ENCODE measurements at places on chromosomes 16 and 17.

GRCh38 chr16:54585998-54586340 is 299.4 kb upstream of the IRX3 start:
- DNase-seq = no peak

DNA sequence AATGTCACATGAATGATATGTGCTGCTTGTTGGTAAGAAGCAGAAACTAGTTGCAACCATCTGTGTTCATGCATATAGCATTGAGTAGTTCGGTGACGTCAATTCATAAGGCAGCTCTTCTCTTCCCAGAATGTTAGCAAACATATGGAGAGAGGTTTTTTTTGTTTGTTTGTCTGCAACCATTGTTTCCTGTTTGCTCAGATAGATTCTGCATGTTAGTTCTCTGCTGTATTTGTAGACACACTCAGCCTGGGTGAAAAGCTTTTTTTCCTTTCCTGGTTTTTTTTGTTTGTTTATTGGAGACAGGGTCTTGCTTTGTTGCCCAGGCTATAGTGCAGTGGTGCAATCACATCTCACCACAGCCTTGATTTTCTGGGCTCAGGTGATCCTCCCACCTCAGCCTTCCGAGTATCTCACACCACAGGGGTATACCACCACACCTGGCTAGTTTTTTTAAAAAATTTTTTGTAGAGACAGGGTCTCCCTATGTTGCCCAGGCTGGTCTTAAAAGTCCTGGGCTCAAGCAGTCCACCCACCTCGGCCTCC is 16.7 kb downstream of the WSB1 start:
- no peak for DNase-seq

DNA sequence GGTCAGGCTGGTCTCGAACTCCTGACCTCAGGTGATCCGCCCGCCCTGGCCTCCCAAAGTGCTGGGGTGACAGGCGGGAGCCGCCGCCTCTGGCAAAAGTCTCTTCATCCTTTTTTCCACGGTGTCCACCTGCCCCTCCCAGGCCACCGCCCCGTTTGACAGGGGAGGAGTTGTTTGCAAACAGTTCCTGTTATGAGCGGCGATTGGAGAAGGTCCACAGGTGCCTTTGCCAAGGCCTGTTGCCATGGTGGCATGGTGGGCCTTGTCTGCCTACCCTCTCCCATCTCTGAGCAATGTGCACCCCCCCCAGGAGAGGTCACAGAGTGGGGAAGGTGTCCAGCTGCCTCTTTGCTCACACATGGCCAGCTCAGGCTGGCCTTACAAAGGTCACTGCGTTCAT is 16.0 kb upstream of the RAP1GAP2 start:
- DNase-seq = no peak

DNA sequence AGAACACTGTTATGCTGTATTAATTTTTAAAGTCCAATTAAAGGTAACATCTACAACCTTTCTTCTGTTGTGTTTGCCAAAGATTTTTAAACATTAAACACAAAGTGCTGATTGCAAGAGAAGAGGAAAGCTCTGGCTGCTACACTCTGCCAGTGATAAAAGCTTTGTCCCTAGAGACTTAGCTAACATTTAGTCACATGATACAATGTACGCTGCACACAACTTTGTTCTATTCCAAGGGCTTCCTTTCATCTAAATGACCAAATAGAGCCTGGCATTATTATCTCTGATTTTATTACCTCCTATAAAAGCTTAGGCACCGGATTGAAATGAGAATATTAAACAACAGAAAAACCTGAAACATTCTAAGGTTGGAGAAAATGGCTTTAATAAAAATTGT is 388.7 kb upstream of the PMFBP1 start:
- DNase-seq = no peak

- DNase-seq = no peak
These were observed 29.0 kb upstream of the EMP2 start for GRCh38 chr16:10609402-10609774.

DNA sequence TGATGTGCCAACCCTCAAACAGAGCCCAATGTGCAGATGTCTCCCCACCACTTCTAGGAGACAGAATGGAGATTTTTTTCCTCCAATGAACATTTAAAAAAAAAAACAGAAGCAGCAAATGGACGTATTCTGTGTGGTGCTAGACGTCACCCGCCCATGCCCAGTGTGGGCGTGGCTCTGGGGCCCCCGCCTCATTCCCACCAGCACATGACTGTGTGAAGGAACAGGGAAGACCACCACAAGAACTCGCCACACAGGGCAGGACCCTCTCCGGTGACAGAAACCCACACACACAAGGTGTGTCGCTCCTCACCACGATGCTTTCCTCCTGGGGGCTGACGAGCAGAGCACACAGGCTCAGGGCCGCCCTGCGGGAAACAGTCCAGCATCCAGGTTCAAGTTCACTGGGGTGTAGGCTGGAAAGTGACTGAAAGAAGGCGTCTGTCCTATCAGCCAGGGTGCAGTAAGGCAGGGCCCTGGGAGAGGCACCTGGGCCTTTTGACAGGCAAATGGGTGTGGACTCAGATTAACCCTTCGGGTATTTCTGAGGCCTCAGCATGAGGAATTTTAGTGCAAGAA is 53.5 kb downstream of the KLHDC4 start:
- DNase-seq = no peak

DNA sequence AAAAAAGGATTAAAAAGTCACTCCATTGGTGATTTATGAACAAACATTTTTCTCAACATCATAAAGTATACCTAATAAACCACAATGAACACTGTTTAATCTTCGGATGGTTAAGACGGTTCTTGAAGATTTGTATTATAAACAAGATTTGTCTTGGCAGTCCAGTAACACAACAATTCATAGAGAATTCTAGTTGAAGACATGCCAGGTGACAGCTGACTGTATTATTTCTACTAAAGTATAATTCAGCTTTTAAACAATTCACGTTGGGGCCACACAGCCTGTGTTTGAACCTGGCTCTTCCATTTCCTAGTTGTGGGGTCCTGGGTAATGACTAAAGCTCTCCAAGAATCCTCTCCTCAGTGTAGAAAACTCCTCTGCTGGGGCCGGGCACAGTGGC is 22.0 kb downstream of the STX8 start:
- no peak for DNase-seq

GRCh38 chr17:19270704-19271611 is 33.8 kb downstream of the EPN2 start:
- no peak for DNase-seq

DNA sequence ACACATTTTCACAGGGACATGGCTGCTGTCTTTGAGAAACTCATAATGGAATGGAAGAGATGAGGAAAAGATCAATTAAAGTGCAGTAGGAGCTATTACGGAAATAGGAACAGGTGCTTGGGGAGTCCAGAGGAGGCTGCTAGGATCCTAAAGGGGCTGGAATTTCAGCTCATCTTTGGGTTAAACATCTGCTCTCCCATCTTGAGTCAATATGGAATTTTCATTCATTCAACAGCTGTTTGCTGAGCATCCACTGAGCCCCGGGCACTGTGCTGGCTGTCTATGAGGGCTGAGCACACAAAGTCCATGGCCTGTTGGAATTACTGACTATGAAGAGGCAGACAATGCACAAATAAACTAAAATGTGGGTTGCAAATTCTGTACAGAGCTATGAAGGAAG is 47.9 kb downstream of the ASIC2 start:
- no peak for DNase-seq

DNA sequence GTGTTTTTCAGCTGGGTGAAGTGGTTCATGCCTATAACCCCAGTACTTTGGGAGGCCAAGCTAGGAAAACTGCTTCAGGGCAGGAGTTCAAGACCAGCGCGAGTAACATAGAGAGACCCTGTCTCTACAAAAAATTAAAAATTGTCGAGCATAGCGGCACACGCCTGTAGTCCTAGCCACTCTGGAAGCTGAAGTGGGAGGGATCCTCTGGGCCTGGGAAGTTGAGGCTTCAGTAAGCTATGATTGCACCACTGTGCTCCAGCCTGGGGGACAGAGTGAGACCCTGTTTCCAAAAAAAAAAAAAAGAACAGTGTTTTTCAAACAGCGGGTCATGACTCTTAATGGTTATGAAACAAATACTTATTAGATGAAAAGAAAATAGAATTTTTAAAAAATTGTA is 2.3 kb upstream of the CYTH1 start:
- DNase-seq = no peak

GRCh38 chr17:40309949-40310510 is 1.1 kb downstream of the RARA start:
- DNase-seq = no peak

DNA sequence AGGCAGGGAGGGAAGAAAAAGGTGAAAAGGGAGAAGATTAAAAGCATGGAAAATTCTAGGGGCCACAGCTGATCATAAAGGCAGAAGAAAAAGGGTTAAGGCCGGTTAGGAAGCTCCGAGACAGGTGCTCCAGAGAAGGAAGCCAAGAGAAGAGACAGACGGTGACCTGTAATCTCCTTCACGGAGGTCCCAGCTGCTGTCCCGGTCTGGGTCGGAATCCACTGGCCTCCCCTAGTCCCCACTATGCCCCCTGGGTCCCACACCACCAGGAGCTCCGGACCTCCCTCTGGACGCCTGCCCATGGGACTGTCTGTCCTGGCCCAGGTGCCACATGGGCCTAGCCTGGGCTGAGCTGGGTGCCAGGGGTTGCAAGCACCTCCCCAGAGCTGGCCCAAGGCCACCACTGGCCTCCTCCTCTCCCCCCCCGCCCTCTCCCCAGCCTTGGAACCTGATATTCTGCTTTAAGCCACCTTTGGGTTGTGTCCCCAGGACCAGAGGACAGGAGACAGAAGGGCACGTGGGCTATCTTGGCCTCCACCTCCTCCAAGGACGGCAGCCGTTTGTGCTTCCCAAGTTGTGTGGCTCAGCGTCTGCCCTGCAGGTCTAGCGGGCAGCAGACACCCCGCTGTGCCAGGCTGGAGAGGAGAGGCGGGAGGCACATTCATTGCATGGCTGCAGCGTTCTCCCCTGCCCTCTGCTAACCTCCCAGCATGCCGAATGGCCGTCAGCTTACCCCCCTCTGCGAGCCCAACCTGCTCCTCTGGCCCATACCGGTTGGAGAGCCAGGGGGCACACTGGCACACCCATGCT is 102.4 kb downstream of the ENGASE start:
- no peak for DNase-seq

DNA sequence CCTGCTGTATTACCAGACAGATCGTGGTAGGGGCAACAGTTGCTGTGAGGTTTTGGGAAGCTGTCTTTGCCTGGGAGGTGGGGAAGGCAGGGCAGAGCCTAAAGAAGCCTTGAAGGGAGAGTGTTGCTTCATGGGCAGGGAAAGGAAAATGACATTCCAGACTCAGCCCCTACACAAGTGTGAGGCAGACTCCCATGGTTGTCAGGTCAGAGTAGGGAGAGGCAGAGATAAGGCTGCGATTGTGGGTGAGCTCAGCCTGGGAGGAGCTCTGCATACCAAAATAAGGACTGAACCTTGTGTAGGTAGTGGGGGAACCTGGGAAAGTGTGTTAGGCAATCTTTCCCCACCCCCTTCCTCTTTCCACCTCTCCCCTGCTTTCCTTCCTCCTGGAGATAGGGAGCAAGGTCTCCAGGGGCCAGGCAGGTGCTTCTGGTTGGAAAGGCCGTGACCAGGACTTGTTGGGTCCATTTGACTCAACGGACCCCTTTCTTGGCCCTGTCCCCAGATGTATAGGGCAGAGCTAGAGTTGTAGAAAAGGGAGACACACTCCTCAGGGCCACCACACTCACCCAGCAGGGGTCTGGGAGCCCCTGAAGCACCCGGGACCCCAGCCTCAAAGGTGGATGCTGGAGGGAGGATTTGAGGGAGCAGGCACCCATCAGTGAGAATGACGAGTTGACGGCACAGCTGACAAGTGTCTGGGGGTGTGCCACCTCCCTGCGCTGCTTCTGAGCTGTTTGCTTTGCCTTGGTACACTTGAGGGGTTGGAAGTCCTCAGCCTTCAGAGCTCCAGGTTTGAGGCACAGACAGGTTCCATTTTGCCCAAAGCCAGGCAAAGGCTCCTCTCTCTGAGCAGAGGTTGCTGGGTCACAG is 18.5 kb upstream of the TOB1 start:
- no peak for DNase-seq

DNA sequence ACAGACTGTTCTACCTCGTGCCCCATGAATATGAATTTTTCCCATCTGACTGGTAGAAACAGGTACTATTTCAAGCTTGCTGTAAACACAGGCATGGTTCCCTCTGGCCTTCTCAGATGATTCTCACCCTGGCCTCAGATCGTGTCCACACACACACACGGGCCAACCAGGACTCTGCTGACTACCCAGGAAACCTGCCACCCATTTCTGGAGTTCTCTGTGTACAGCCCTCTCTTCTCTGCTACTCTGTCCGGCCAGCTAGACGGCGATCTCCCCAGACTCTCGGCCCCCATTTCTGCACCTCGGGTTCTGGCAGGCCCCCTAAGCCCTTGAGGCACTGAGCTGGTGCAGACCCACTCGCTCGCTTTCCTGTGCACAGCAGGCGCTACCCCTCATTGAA is 31.2 kb downstream of the RPA1 start:
- no peak for DNase-seq

Measured in activated CD8-positive, alpha-beta memory T cell treated with anti-CD3 and anti-CD28 coated beads, Interleukin-2, amount 10 ng/mL, durations not matched to agents 7 days and 5 days (primary cell).